Panc1 (cell line): ENCODE measurements at places on chromosomes 4 and X.

DNA sequence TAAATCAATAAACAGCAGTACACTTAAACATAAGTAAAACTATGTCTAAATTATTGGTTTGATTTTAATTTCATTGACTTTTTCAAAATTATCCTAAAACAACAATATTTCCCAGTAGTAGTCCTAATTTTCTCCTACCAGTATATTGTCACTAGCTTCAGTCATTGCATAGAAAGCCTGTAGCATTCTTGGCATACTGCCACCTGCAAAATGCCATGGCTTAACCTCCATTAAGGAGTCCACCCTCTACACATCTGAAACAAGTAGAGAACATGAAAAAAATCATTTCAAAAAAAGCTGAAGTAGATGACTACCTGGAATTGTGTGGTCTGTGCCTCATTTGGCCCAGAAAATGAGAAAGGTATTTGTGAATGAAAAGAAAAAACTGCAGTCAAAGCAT lies 348.5 kb downstream of the INPP4B start:
- no peak for DNase-seq

- no peak for DNase-seq
These were observed 368.6 kb downstream of the HNRNPD start for GRCh38 chr4:82005158-82005557.

DNA sequence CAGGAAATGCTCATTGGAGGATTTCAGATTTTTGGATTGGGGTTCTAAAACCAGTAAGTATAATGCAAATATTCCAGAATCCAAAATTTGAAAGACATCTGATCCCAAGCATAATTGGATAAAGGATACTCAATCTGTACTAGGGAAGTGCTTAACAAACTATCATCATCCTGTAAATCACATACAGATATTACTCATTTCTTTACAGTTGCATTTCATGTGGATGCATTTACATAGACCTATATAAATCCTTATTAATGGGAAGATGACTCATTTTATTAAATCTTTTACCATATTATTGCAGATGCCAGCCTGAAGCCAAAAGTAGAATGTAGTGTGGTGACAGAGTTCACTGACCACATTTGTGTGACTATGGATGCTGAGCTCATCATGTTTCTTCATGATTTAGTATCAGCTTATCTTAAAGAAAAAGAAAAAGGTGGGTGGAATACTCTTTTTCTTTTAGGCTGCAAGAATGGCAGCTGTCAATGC lies 22.4 kb upstream of the ADAD1 start:
- DNase-seq: no peak

GRCh38 chrX:134718966-134719317 lies 60.7 kb upstream of the PLAC1 start:
- no peak for DNase-seq

DNA sequence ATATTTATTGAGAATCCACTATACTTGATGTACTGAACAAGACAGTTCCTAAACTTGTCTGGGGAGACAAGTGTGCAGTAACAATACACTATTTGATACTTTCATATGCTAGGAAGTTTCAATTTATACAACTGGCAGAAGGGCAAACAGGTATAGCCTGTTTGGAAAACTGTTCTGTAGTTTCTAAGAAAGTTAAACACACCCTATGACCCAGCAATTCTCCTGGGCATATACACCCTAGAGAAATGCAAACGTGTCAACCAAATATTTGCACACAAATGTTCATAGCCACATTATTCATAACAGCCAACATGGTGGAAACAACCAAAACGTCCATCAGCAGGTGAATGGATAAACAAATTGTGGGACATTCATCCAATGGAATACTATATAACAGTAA lies 64.0 kb upstream of the BRS3 start:
- DNase-seq: no peak

GRCh38 chr4:72631296-72631695 lies 62.3 kb upstream of the ADAMTS3 start:
- DNase-seq: no peak

- DNase-seq: no peak
These were observed 445.2 kb upstream of the ZFP42 start for GRCh38 chr4:187550256-187550950.

DNA sequence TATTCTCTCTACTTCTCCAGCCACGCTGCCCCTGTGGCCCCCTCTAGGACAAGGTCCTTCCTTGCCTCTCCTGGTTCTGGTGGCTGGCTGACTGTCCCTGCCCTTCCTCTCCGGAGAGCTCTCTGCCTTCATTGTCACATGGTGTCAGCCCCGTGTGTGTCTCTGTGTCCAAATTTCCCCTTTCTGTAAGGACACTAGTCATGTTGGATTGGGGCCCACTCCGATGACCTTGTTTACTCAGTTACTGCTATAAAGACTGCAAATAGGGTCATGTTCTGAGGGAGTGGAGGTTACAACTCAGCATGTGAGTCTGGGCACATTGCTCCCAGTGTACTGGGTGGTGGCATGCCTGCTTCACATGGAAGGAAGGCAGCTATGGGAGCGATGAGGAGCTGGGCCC lies 129.5 kb upstream of the PSAPL1 start:
- no peak for DNase-seq

DNA sequence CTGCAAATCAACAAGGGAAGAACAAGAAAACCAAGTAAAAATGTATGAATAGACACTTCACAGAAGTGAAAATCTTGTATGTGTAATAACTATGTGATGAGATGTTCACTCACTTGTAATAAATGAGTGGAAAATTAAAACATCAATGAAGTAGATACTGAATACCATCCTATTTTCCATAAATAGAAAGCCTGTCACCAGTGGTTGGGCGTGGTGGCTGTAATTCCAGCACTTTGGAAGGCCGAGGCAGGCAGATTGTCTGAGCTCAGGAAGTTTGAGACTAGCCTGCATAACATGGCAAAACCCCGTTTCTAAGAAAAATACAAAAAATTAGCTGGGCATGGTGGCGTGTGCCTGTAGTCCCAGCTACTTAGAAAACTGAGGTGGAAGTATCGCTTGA lies 53.5 kb upstream of the SOD3 start:
- no peak for DNase-seq

DNA sequence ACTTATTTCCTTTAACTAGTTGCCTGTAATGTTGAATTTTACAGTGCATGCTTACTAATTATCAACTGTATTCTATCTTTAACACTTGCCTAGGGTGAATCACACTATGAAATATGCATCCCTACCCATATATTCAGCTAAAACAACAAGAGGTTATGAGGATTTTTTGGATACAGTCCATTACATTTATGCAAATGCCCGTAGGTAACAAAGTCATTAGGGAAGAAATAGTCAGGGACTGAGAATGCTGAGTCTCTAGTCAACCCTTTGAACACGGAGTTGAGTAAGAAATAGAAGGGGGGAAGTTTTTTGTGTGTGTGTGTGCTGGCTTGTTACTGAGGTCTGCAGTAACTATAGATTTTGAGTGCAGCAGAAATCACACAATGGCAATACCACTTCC lies 26.1 kb upstream of the CBLL2 start:
- DNase-seq: no peak

DNA sequence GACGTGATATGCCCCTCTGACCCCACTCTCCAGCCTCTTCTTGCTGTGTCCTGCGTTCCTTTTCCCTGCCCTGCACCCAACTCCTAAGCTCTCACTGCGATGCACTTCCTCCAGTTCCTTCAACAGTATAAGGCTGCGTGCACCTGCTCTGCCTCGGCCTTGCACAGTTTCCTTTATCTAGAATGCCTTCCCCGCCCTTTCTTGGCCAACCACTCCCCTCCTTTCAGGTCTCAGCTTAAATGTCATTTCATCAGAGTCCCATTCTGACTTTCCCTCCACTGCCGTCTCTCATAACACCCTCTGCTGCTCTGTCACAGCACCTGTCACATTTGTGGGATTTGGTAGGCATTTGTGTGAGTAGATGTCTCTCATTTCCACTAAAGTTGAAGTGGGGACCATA lies 58.4 kb upstream of the NEIL3 start:
- DNase-seq: no peak

- DNase-seq: no peak
These were observed 70.1 kb downstream of the NBDY start for GRCh38 chrX:56798866-56799758.

DNA sequence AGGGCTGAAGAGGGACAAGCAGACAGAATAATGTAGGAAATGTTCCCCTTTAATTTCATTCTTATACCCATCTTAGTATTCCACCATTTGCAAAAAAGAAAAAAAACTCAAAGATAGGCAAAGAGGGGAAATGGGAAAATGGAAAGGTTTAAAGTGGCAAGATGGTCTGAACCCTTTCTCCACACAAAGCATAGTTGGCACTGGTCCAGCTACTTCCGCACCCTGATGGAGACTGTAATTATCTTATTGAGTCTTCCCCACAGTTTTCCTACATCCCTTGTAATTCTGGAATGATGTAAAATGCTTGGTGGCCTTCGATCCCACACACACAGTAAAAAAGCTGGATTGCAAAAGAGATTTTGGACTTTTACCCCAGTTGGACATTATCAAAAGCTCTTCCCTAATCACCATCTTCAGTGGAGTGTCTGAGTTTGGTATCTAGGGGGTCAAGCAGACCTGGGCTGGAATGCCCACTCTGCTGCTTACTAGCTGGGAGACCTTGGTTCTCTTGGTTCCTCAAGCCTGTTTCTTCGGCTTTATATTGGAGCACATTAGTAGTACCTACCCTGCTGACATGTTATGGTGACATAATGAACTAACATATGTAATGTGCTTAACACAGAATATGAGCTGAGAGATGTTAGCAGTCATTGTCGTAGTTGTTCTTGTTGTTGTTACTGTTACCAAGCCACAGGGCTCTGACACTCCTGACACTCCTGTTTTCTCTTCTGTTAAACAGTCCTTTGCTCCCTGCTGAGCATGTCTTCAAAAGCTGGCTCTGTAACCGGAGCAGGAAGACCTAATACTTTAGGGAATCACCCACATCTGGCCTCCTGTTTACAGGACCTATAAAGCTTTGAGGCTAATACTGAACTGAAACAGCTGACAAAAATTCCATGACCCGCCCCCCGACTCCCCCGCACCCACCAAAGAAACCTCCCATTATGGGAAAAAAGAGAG lies 4.7 kb downstream of the SRPX2 start:
- DNase-seq: no peak

GRCh38 chr4:123830930-123831329 lies 434.3 kb downstream of the SPRY1 start:
- no peak for DNase-seq

GRCh38 chr4:40734497-40734896 lies 15.3 kb upstream of the NSUN7 start:
- DNase-seq: no peak

DNA sequence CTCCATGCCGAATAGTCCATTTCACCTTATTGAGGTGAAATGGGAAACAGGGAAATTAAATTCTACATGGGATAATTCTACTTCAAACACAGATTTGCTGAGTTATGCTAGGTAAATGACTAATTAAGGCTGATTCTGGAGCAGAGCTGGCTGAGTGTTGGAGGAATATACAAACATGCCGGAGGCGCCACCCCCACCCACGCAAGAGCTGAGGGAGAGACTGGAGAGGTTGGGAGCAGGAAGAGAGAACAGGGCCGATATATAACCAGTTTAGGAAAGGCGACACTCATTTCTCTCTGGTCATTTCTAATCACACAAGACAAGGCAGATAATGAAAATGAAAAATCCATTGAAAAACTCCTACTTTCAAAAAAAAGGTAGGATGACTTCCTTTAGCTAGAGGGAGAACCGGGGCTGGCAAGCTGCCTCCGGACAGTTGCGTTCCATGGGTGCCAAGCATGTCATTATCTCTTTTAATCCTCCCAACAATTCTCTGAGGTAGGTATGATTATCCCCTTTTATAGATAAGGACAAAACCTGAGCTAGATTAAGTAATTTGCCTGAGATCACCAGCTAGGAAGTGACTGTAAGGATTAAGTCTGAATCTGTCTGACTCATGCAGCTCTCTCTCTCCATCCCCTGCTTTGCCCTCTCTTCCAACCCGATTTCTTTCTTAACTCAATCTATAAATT lies 27.6 kb upstream of the CFAP299 start:
- no peak for DNase-seq

DNA sequence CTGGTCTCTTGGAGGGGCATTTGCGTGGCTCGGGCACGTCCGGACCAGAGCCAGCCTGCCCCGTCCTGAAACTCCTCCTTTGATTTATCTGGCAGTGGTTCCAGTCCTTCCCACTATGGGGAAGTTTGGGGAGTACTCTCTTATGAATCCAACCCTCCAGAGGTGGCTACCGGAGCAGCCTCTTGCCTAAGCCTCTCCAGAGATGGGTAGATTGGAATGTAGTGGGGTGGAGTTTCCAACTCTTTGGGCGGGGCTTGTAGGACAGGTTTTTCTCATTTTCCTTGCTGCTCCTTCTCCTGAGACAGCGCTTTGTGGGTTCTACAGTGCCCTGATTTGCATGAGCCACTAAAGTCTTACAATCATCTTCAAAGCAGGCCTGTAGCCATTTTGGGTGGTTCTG lies 60.1 kb upstream of the XAGE1B start:
- no peak for DNase-seq

- DNase-seq: no peak
These were observed 720 bp upstream of the STK26 start for GRCh38 chrX:132022198-132022966.

DNA sequence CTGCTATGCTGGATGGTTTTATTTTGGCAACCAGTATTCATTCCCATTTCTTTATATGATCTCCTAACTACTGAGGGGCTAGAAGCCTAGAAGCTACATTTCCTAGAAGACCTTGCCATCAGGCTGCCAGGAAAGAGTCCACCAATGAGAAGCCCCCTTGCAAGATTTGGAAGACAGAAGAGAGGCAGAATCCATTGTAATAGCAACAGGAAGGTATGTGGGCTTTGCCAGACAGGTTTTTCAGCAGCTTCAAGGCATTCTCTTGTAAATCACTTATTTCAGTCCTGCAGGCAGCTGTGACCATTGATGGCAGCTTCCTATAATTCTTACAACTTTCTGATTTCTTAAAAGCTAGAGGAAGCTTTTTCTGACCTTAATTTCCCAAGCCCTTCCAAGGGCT lies 148.3 kb upstream of the NHS start:
- no peak for DNase-seq

DNA sequence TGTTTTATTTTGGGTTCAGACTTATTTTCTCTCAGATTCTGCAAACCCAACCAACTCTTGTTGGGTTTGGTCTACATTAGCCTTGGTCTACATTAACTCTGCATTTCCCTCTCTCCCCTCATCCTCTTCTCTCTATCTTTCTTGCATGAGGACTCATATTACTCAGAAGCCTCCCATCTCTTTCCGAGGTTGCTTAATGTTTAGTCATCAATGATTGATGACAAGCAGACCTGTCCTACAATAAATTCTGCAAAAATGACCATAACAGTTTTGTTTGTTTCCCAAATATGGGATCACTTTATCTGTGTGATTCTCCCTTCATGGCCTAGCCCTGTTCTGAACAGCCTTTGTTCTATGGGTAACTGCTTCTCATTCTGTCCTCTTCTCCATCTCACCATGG lies 75.2 kb downstream of the GABRB1 start:
- no peak for DNase-seq

DNA sequence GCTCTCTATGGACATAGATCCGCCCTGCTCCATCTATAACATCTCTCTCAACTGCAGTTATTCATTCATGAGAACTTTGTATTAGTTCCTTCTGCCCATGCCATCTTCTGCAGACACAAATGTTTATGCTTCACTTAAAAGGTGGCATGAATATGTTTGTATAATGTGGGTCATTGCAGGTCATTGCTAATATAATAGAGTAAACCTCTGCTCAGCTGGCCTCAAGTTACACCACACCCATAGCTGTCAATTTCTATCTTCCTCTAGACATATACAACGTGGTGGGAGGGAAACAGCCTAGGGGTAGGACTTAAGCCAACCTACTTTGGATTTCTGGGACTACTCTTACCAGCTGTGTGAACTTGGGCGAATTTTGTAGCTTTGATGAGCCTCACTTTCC lies 129.8 kb downstream of the ATXN3L start:
- no peak for DNase-seq
